ENCODE measurements at places on chromosomes 16 and 17. TPM values are rescaled to one million over a fixed set of nuclear protein-coding genes. Genes with fewer than 3 reads are reported as not detected.

The AMFR gene
- total RNA-seq: 66.3 TPM

- H3K4me1 ChIP-seq: no peaks in the 10 kb centered on the region
- H3K27ac ChIP-seq: no peak overlapping the region
- H3K4me3 ChIP-seq: no peak overlapping the region
- DNase-seq: no peak
- no peaks in the 10 kb centered on the region for H3K27me3 ChIP-seq
- no peaks in the 10 kb centered on the region for H3K36me3 ChIP-seq
These were observed 1965.9 kb downstream of the TP53TG3F start for GRCh38 chr16:35425270-35425669.

GRCh38 chr17:11140501-11140900 is 100.5 kb upstream of the SHISA6 start:
- DNase-seq: no peak
- peaks cover 13% of the 10 kb centered on the region for H3K27me3 ChIP-seq
- no peaks in the 10 kb centered on the region for H3K4me1 ChIP-seq
- H3K4me3 ChIP-seq: no peak overlapping the region

GRCh38 chr16:17643935-17644334 is 173.2 kb upstream of the XYLT1 start:
- no peaks in the 10 kb centered on the region for H3K36me3 ChIP-seq
- no peaks in the 10 kb centered on the region for H3K4me1 ChIP-seq
- H3K27ac ChIP-seq: no peak overlapping the region
- no peak overlapping the region for H3K4me3 ChIP-seq
- H3K27me3 ChIP-seq: no peaks in the 10 kb centered on the region
